ENCODE measurements at places on chromosomes 6 and 20. TPM values are rescaled to one million over a fixed set of nuclear protein-coding genes. Genes with fewer than 3 reads are reported as not detected.

ZC2HC1B gene
- not detected for total RNA-seq

SPDEF gene
- not detected for total RNA-seq

PRDM13 gene
- not detected for total RNA-seq

ACTL10 gene
- 3.6 TPM for total RNA-seq

DNA sequence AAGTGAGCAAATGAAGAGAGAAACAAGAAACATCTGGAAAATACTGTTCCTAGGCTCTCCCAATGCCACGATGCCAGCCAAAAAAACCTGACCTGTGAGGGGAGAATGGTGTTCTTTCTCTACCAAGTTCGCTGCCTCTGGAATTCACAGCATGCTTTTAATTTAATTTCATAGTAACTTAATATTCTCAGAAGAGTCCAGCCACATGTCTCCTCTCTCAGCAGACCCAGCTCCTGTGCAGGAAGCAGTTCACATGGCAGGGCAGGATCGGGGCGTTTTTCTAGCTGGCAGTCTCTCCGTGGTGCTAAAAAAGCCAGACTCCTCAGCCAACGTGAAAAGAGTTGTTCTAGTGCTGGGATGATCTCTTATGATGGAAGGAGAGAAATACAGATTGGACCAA lies 57.5 kb downstream of the BFSP1 start:
- no peak for DNase-seq

GRCh38 chr20:36549942-36550789 lies 8.8 kb downstream of the MYL9 start:
- no peak for DNase-seq

DNA sequence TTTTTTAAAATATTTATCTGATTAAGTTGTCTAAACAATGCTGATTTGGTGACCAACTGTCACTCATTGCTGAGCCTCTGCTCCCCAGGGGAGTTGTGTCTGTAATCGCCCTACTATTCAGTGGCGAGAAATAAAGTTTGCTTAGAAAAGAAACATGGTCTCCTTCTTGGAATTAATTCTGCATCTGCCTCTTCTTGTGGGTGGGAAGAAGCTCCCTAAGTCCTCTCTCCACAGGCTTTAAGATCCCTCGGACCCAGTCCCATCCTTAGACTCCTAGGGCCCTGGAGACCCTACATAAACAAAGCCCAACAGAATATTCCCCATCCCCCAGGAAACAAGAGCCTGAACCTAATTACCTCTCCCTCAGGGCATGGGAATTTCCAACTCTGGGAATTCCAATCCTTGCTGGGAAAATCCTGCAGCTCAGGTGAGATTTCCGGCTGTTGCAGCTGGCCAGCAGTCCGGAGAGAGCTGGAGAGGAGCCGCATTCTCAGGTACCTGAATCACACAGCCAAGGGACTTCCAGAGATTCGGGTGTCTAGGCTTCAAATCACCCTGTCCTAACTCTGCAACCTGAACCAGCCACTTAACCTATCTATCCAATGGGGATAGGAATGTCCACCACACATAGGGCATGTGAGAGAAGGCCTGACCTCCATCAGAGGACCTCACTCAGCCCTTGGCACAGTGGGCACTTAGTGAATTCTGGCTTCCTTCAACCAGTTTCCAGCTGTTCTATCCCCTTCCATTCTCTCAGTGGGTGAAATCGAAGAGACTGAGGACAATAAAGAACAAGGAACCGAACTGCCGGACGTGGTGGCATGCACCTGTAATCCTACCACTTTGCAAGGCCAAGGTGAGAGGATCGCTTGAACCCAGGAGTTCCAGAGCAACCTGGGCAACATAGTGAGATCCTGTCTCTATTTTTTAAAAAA lies 3.1 kb downstream of the TNF start:
- DNase-seq: peak; percentile 67

- no peak for DNase-seq
Measured at GRCh38 chr6:123940551-123940950, 136.9 kb downstream of the NKAIN2 start.

DNA sequence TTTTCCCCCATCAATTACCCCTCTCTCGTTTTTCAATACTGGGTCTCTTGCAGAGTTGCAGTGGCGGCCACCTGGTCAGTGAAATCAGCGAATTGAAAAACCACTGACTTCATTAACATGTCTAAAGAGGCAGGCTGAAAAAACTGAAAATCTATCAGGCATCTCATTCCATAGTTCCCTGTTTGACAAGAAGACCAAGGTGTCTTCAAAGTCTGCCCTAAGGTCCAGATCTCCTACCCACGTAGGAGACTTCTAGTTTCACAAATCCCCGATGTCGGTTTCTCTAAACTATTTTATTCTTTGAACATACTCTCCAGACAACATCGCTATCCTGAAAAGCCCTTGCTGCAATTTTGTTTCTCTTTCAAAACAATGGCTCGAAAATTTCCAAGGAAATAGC lies 796 bp upstream of the TUBB start:
- DNase-seq: no peak

DNA sequence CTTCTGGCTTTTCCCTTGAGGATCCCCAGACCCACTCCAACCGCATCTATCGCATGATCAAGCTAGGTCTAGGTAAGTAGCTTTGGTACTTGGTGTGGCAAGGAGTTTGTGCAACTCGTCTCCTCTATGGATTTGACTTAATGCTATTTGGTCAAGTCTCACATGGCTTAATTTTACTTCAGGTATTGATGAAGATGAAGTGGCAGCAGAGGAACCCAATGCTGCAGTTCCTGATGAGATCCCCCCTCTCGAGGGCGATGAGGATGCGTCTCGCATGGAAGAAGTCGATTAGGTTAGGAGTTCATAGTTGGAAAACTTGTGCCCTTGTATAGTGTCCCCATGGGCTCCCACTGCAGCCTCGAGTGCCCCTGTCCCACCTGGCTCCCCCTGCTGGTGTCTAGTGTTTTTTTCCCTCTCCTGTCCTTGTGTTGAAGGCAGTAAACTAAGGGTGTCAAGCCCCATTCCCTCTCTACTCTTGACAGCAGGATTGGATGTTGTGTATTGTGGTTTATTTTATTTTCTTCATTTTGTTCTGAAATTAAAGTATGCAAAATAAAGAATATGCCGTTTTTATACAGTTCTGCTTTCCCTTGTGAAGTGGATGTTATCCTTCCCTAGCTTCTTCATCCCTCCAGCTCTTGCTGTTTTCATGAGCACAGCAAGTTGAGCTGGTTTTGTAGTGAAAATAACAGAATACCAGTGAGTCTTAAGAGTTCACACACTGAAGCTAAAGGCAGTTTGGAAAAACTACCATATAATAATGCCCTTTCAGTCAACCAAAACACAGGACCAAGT lies 3.8 kb downstream of the SLC35B2 start:
- DNase-seq: no peak

GRCh38 chr6:158666628-158667359 lies 16.9 kb downstream of the SYTL3 start:
- no peak for DNase-seq

DNA sequence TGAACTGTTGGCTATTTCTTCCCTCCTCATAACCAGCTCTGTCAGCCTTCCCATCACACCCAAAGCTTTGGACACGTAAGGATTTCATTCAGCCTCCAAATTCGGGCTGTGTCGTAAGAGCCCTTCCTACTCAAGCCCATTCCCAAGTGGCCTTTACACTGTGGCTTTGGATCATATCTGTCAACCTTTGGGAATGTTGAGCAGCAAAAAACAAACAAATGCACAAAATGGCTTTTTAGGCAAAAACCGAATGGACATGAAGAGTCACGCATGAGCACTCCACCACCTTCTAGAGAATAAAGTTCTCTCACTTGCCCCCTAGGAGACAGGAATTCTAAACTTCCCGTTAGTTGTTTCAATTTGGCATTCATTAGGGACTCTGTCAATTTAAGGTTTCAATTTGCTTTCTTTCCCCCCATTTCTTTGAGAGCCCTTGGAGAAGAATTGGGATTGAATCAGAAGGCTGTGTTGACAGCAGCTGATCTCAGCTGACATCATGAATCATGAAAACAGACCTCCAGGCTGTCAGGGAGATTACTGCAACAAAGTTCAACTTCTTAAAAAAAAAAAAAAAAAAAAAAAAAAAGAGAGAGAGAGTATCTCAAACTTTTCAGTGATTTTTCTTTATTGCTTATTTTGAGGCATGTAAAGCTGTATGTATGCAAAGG lies 110.3 kb downstream of the BCAS1 start:
- no peak for DNase-seq

- DNase-seq: no peak
Measured at GRCh38 chr6:168950858-168951214, 302.8 kb downstream of the THBS2 start.
